ENCODE measurements at places on chromosomes 2 and 18.

DNA sequence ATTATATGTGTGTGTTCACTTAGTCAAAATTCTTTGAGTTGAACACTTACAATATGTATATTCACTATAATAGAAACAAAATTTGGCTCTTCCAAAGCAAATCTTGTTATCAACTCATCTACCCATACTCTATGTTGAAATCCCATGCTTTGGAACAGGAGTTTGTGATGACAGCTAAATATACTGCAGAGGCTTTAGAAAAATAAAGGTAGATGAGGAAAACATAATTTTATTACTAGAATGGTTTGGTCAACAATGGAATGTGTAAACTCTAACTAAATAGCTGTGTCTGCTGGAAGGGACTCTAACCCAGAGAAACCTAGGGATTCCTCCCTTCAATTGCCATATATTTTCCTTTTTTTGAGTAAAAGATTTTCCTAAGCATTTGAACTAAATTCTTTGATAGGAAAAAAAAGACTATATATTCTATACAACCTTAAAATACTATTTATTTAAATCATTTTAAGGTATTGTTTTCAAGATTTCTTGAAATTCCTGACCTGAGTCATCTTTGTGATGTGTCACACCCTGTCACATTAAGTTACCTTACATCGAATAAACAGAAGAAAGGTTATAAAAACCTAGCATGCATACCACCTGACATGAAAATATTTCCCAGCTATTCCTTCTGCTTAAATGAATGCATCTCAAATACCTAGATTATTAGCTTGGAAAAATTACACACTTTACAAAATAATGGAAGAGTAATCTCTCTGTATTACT, 175.5 kb downstream of the OTX1 start:
- no peak for DNase-seq

DNA sequence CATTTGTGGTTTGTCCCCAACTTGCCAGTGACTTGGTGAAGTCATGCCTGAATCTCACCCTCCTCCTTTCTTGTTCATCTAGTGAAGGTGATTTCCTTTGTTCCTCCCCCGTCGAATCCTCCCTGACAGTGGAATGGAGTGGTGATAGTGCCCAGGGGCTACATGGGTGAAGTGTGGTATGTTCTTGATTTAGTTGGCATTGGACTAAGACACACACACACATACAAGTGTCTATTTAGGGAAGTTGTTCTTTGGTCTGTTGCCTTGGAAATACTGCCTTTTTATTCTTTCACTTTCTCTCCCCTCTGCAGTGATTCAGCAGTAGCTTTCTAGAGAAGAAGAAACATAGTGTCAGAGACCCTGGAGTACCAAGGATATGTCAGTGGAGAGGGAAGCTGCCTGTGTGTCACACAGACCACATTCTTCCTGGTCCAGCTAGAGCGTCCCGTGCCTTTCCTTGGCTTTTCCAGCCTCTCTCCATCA, 10.9 kb downstream of the INPP4A start:
- DNase-seq, result no peak

DNA sequence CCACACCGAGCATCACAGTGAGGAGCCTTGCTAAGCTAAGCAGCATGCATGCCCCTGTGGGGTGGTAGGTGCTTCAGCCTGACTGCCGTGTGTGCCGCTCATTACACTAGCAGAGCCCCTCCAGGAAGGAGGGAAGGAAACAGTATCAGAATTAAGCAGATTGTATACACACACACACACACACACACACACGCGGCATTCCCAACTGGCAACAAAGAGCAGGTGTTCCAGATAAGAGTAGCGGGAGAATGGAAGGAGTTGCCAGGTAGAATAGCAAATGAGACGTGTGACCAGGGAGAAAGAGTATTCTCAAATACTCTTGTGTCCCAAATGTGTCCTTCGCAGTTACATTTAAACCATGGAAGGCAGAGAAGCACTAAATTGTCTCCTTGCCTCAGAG, 47.6 kb upstream of the TTC39C start:
- DNase-seq, result no peak

GRCh38 chr2:237517163-237517562, 30.1 kb downstream of the MLPH start:
- DNase-seq, result no peak

DNA sequence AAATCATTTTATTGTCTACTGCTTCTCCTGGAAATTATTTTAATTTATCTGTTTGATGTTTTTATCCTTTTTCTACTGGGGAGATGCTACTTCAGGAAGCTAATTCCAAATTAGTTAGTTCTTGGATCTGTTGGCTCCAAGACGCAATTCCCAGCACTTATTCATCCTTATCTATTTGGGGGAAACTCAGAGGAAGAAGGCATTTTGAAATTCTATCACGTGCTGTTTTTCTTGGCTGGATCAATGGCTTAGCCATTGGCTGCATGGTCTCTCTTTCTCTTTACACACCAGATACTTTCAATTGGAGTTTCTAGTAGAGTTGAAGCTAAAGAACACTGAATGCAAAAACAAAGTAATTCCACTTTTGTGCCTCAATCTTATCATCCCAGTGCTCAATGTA, 98.3 kb downstream of the RAPGEF4 start:
- no peak for DNase-seq

DNA sequence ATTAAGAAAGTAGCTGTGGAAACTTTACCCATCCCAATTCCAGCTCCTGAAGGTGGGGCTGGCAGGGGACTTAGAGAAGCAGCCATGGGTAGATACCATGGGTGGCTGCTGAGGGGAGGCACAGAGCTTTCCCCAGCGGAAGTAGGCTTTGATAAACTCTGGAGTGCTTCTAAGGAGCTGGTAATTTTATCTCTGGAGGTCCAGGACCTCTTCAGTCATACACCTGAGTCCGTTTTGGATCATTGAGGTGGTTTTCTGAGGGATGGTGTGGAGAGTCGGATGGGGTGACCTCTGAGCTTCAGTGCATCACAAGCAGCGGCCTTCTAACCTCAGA, 36.7 kb upstream of the BMP10 start:
- no peak for DNase-seq

- no peak for DNase-seq
Measured at GRCh38 chr18:34592481-34592880, 117.6 kb upstream of the DTNA start.

GRCh38 chr2:240566203-240567136, 1.8 kb upstream of the RNPEPL1 start:
- DNase-seq, result no peak

- no peak for DNase-seq
Measured at GRCh38 chr18:51211552-51211951, 14.1 kb upstream of the MEX3C start.

- DNase-seq, result no peak
Measured at GRCh38 chr18:74290794-74291471, 830 bp downstream of the CYB5A start.

DNA sequence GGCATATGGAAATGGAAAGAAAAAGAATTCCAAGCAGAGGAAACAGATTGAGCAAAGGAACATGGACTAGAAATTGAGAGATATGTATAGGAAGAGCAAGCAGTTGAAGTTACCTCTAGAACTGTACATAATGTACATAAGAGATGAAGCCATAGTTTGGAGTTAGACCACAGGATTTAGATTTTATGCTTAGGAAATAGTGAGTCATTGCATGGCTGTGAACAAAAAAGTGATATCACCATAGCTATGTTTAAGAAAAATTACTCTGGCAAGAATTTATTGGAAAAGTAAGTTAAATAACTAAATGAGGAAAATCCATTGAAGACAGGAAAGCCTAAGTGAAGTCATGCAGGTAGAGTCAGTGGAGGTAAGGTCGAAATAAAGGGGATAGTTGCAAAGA, 99.4 kb upstream of the GALNT5 start:
- DNase-seq, result no peak

DNA sequence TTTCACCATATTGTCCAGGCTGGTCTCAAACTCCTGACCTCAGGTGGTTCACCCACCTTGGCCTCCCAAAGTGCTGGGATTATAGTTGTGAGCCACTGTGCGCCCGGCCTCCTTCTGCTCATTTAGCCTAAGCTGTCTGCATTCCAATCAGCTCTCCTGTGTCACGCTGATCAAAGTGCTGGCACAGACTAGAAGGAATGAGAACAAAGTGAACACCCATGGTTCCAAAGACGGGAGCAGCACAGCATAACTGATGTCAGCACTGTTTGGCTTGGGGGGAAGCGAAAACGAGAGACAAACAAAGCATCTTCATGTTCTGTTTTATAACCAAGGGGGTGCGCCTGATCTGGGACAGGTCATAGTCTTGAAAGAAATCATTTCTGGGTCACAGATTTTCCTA, 43.3 kb downstream of the DIPK1C start:
- DNase-seq, result no peak

DNA sequence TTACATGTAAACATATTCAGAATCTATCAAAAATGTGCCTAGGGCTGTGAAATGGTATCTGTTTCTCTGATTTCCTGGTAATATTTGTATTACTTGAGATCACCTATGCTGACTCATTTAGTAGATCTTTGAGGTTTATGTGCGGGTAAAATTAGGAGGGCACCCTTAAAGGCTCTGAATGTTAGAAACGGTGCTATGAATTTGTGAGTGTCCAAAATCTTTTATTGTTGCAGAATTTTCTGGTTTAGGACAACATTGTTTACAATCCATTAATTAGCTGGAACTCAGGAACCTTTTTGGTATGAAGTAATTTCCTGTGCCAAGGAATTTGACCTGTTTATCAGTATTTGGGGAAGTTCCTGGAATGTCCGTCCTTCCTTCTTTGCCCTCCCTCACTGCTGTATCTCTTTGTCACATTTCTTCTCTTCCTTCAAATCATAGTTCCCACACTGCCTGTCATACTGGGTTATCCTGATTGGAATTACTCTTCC, 130.5 kb downstream of the TANC1 start:
- no peak for DNase-seq

- no peak for DNase-seq
Measured at GRCh38 chr2:54850171-54851122, 127.0 kb downstream of the EML6 start.

- no peak for DNase-seq
Measured at GRCh38 chr2:59733567-59733930, 819.9 kb downstream of the BCL11A start.

GRCh38 chr2:145197944-145198343, 678.0 kb upstream of the ZEB2 start:
- no peak for DNase-seq

DNA sequence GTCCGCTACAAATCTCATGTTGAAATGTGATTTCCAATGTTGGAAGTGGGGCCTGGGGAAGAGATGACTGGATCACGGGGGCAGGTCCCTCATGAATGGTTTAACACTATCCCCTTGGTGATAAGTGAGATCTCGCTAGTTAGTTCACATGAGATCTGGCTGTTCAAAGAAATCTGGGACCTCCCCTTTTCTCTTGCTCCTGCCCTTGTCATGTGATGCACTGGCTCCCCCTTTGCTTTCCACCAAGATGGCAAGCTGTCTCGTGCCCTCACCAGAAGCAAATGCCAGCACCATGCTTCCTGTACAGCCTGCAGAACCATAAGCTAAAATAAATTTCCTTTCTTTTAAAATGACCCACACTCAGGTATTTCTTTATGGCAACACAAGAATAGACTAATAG, 57.3 kb upstream of the C2orf15 start:
- no peak for DNase-seq

- no peak for DNase-seq
Measured at GRCh38 chr2:207944979-207945600, 80.2 kb downstream of the PLEKHM3 start.

DNA sequence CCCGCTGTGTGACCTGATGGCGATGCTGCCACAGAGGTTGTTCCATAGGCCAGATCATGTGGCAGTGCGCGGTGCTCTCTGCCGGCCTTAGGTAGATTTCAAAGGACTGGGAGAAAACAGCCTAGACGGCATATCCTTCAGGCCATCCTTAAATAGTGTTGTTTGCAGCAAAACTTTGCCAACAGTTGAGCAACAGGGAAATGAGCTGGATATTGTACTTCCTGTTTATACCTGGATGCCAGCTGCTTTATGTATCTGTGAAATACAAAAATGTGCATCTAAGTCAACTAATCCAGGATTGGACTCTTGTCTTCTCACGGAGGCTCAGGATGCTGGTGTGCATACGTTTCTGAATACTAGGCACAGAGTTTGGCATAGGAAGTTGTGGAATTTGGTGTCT, 107.1 kb downstream of the EML6 start:
- DNase-seq, result no peak

- no peak for DNase-seq
Measured at GRCh38 chr18:53952700-53953099, 271.8 kb downstream of the MBD2 start.

DNA sequence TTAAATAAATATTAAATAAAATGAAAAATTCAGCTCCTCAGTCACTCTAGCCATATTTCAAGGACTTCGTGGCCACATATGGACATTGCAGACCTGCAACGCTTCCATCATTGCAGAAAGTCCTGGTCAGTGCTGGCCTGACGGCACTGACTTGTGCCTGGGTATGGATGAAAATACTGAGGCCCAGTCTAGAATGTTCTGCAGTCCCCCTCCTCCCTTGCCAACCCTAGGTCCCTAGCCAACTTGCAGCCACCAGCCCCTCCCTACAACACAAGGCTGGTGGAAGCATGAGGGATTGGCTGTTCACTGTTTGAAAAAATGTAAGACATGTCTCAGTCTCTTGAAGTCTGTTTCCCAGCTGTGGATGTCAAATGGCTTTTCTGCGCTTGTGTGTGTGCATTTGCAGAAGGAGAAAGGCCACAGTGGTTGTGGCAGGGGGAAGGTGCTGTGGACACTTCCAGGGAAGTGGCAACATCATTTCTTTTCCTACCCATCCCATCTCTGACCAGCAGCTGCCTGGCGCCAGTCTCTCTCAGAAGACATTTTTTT, 9.9 kb downstream of the IGFBP5 start:
- no peak for DNase-seq

- DNase-seq, result no peak
Measured at GRCh38 chr2:70089220-70089982, 2.1 kb downstream of the PCBP1 start.

- no peak for DNase-seq
Measured at GRCh38 chr2:25177211-25177611, 8.8 kb upstream of the POMC start.

DNA sequence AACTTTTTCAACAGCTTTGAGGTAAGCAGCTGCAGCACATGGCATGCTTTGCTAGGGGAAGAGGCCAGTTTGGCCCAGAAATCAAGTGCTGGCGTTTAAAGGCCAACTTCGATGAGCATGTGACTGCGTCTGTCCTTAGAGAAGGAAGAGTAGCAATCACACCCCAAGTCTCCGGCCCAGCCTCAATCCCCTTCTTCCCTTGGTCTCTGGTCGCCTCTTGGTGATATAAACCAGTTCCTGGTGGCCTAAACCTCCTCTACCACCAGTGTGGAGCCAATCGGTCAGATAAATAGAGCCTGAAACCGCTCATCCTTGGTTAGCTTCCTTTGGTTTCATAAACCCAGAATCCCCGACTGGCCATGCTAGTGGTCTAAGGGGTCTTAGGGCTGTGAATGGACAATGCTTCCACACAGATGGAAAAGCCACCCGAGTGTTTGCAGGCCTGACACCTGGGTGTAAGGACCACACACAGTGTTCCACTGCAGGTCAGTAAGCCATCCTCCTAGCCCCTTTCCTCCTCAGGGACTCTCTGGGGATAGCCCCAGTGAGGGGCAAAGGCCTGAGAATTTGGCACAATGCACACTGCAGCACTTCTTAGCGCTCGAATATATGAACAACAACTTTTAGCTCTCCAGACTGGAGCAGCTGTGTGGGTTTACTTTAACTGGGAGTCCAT, 23.0 kb upstream of the COX7A2L start:
- no peak for DNase-seq

Data from iPS DF 6.9 (cell line).